Right ventricle myocardium inferior (tissue), 1 donor: ENCODE measurements at places on chromosomes 7 and 10. TPM values are rescaled to one million over a fixed set of nuclear protein-coding genes. Genes with fewer than 3 reads are reported as not detected.

The TMEM130 gene
- total RNA-seq, result not detected

DNA sequence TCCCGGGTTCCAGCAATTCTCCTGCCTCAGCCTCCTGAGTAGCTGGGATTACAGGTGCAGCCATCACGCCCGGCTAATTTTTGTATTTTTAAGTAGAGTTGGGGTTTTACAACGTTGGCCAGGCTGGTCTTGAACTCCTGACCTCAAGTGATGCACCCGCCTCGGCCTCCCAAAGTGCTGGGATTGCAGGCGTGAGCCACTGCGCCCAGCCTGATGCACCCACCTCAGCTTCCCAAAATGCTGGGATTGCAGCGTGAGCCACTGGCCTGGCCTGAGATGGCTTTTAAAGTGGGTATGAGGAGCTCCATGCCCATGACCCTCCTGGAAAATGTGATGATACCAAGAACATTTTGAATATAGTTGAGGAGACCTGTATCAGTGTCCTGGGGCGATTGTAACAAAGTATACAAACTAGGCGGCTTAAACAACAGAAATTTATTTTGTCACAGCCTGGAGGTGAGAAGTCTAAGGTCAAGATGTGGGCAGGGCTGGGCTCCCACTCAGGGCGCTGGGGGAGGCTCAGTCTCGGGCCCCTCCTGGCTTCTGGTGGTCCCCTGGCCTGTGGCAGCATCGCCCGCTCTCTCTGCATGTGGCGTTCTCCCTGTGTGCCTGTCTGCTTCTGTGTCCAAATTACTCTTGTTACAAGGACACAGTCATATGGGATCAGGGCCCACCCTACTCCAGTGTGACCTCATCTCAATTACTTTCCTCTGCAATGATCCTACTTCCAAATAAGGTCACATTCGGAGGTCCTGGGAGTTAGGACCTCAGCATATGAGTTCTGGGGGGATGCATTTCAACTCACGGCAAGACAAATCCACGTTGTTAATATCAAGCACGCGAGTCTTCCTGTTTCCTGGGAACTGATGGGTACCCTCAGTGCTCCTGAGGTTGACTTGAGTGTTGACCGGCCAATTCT is 108.8 kb downstream of the ACTR3B start:
- no peak for DNase-seq

The DOCK4 gene
- 16.8 TPM for total RNA-seq

DNA sequence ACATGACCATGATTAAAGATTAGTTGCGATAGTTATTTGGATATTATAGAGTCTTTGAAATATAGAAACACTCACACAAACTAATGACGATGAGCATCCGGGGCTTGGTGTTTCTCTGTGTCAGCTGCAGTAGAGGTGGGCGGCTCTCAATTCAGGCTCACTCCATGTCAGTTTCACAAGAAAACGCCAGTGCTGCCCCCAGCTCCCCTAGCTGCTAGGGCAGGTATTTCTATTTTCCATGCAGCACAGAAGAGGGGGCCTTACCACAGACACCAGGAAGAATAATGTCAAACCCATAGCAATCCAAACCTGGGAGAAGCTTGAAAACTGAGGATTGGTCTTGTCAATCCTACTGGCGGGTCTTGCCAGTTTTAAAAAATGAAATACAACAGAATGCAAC is 197.1 kb downstream of the PHTF2 start:
- DNase-seq, result no peak

The VIPR2 gene
- 17.0 TPM for total RNA-seq

DNA sequence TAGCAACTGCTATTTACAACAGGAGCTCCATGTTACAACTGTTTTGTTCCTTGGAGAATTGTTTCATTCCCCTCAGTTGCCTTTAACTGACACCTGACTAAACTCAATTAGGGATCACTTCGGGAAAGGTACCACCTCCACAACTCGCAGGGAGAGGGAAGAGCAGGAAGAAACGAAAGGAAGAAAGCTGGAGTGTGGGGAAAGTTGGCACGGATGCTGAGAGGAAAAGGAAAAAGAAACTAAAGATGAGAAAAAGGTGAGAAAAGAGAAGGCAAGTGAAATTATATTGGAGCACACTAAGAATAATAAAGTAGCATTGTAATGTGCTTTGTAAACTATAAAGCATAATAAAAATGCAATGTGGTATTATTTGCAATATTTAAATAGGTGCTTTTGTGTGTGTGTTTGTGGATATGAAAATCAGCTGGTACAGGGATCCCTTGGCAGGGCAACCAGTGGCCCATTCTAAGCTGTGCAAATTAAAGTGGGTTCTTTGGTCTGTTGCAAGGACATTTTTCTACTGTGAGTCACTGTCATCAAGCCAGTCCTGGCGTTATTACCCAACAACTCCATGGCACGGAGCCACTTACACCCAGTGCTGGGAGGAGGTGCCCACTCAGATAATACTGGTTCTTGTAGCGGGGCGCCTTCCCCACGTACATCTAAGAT is 45.9 kb downstream of the HIPK2 start:
- DNase-seq, result peak; percentile 82

DNA sequence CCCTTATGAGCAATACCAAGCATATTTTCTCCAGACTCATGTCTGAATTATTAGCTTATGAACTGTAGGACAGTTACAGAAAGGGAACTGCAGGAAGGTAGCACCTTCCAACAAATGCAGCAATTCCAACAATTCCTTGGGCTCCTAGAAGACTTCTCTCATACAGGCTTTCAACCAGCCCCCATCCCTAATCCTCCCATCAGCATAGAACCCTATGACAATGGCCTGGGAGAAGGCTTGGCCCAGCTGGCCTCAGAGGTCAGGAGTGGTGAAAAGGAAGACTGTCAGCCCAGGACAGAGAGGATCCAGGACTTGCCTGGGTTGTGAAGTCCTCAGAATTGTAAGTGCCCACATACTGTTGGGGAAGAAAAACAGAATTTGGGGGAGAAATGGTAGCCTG is 5.9 kb downstream of the VPS41 start:
- no peak for DNase-seq

- no peak for DNase-seq
Observed at GRCh38 chr7:135366843-135367508, 133.3 kb downstream of the STRA8 start.

The HMX2 gene
- not detected for total RNA-seq

DNA sequence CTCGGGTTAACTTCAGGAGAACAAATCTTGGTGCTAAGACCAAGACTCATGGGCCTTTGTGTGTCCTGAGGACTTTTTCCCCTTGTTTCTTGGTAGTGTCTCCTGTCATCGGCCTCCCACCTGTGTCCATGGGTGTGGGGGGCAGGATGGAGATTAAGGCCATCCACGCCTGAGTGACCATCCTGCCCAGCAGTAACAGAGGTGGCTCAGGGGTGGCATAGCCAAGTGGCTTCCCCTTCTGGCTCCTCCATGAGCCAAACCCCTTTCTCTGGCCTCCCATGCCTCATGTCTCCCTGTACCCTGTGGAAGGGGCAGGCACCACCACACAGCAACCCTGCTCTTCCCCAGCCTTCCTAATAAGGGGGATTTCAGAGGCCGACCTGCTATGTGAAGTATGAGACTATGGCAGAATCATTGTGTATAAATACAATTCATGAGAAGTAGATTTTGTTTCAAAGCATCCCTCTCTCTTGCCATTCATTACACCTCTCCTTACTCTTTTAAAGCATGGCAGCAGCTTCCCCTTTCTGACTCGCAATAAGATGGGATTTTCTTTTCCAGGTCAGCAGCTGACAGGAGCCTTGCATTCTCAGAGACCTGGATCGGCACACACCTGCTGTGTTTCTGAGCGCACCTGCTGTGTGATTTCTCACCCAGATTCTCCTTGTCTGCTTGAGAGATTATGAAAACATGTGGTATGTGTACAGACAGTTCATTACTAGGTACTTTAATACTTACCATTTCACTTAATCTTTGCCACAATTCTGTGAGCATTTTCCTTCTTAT is 102.5 kb downstream of the XPNPEP1 start:
- no peak for DNase-seq

DNA sequence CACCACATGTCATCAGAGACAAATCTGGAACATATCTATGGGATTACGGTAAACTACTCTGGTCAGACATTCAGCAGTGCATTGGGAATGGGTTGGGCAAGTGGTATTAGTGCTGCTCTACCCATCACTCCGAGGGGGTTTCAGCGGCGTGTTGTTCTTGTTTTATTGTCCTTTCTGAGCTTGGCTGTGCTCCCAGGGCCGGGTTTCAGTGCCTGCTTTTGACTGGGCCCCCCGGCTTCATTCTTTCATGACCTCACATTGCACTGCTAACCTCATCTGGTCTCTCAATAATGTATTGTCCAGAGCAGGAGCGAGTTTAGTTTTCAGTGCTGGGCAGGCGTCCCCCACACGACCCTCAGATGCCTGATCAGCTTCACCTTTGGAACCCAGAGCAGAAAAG is 364.6 kb downstream of the PAXIP1 start:
- DNase-seq, result no peak

The GSAP gene
- 7.3 TPM for total RNA-seq

DNA sequence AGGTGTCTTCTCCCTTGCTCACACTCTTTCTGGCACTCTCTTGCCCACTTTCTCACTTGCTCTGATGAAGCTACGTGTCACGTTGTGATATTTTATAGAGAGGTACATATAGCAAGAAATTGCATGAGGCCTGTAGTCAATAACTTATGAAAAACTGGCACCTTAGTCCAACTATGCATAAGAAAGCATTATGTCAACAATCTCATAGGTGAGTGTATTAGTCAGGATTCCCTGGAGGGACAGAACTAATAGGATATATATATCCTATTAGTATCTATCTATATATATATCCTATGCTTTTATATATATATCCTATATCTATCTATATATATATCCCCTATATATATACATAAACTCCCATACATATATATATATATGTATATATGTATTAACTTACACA is 18.8 kb upstream of the MDFIC start:
- DNase-seq, result no peak

DNA sequence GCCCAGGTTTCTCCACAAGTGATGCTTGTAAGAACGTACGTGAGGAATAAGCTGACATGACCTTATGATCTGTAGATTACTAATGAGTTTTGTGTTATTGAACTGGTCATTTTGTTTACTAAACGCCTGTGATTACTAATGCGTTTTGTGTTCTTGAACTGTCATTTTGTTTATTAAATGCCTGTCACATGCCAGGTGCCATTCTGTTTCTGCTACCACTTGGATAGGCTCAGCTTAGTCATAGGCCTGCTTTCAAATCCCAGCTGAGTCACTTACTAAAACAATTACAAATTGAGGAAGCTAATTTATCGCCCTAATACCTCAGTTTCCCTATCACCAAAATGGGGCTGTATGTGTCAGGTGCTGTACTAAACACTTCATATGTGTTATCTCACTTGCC is 4.7 kb upstream of the HGF start:
- no peak for DNase-seq

The FAM20C gene
- 26.1 TPM for total RNA-seq

GRCh38 chr10:125213541-125214282 is 53.3 kb upstream of the CTBP2 start:
- no peak for DNase-seq

DNA sequence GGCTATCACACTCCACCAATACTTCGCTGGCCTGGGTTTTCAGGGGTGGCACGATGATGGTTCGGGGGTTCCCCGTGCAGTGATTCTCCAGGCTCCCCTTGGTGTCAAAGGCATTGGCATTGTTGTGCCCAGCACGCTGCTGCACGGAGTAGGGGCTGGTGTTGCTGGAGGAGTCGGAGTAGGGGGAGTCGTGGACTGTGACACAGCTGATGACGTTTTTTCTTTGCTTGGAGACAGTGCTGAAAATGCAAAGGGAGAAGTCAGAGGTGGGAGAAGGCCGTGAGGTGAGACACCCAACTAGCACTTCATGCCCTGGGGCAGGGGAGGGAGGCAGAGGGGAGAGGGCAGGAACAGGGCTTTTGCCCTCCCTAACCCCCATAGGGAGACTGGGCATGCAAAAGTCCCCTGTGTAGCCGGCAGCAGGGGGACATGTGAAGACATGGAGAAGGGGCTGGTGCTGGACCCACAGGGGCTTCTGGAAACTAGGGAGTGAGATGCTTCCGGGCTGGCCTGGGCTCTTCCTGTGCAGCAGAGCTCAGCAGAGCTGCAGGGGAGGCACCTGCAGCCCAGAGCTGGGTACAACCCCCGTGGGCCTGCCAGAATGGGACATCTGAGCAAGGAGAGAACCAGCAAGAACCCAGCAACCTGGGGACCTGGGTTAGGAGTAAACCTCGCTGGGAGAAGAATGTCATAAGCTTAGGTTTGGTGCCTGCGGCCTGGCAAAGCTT is 60.5 kb downstream of the CLEC2L start:
- DNase-seq, result no peak

The LRRTM3 gene
- not detected for total RNA-seq

GRCh38 chr7:94510582-94511496 is 1.2 kb downstream of the CASD1 start:
- peak; percentile 56 for DNase-seq

The VKORC1L1 gene
- total RNA-seq, result 20.8 TPM

DNA sequence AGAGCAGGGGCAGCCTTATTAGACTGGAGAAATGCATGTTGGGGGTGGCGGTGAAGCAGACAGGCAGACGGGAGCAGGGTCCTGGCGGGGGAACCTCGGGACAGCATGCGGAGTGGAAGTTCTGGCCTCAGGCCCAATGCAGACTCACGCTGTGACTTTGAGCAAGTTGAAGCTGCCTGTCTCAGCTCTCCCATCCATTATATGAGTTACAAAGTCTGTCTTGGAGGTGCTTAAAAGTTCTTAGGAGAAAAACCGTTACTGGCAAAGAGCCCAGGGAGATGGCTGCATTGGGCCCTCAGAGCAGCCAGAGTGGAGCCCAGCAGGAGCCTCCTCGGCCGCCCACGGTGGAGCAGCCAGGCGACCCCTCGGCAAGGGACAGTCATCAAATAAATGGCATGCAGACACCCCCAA is 509.5 kb downstream of the PLXNA4 start:
- DNase-seq, result no peak

GRCh38 chr7:22192801-22193200 is 164.2 kb downstream of the RAPGEF5 start:
- no peak for DNase-seq

The TYW1B gene
- total RNA-seq, result 3.1 TPM

- no peak for DNase-seq
Observed at GRCh38 chr10:112250555-112250954, 32.6 kb upstream of the TECTB start.

The PNLIPRP2 gene
- not detected for total RNA-seq

DNA sequence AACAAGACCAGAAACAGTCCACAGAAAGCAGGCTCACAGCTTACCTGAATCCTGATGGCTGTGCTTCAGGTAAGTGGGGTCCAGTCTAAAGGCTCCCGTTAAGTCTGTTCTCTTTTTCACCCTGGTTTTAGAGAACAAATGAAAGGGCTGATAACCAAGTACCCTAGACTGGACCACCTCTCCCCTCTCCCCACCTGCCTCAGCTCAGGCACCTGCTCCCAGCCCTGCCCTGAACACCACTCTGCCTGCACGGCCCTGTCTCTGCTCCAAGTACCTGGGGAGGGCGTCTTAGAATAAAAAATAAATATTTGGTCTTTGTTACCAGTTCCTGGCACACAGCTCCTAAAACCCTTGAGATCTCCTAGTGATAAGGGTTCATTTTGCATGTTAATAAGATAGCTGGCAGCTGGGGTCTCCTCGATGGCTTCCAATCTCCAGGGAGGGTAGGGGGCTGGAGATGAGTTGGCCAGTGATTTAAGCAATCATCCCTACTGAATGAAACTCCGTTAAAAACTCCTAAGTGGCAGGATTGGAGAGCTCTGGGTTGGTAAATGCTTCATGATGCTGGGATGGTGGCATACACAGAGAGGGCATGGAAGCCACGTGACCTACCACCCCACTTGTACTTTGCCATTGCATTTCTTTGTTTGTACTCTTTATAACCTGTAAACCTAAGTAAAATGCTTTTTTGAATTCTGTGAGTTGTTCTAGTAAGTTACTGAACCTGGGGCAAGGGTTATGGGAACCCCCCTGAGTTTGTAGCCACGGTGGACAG is 29.8 kb upstream of the FIGNL1 start:
- no peak for DNase-seq
